A549 treated with CpdA at 1 μM for 4 hours (cell line): ENCODE measurements at places on chromosomes 5 and 9. TPM values are rescaled to one million over a fixed set of nuclear protein-coding genes. Genes with fewer than 3 reads are reported as not detected.

ECSCR gene
- total RNA-seq: not detected in 5 replicates

PPIP5K2 gene
- 17.9 to 27.2 TPM (median 23.5 TPM) in 5 replicates for total RNA-seq

GARNL3 gene
- 2.0 to 4.8 TPM (median 2.5 TPM) in 5 replicates for total RNA-seq

CCDC192 gene
- total RNA-seq: not detected in 5 replicates

DMRT3 gene
- total RNA-seq: not detected in 5 replicates

SV2C gene
- not detected in 5 replicates for total RNA-seq

MRRF gene
- 66.9 to 76.9 TPM (median 71.2 TPM) in 5 replicates for total RNA-seq

LVRN gene
- 0.05 to 0.17 TPM (median 0.17 TPM) in 3 of 5 replicates, not detected in the others for total RNA-seq

ELAVL2 gene
- 0.08 to 0.12 TPM in 2 of 5 replicates, not detected in the others for total RNA-seq

URM1 gene
- total RNA-seq: 63.1 to 87.1 TPM (median 82.4 TPM) in 5 replicates

ANKRD31 gene
- total RNA-seq: 0.03 to 0.12 TPM (median 0.07 TPM) in 5 replicates

SLC25A2 gene
- total RNA-seq: not detected in 5 replicates

KLHL3 gene
- total RNA-seq: 0.16 to 0.53 TPM (median 0.29 TPM) in 5 replicates

ACTL7A gene
- not detected in 5 replicates for total RNA-seq

EPB41L4B gene
- 7.8 to 9.8 TPM (median 9.4 TPM) in 5 replicates for total RNA-seq

GPR150 gene
- total RNA-seq: 0.07 to 0.15 TPM (median 0.08 TPM) in 4 of 5 replicates, not detected in the other

ZNF883 gene
- 0.74 to 1.3 TPM (median 0.85 TPM) in 5 replicates for total RNA-seq

UGT3A2 gene
- not detected in 5 replicates for total RNA-seq

PCDHAC1 gene
- total RNA-seq: 1.1 to 1.4 TPM (median 1.2 TPM) in 5 replicates

RHOBTB3 gene
- total RNA-seq: 5.9 to 10.0 TPM (median 7.3 TPM) in 5 replicates

LRRTM2 gene
- not detected in 5 replicates for total RNA-seq

GLE1 gene
- 31.8 to 34.6 TPM (median 32.8 TPM) in 5 replicates for total RNA-seq

IFNA21 gene
- total RNA-seq: not detected in 5 replicates

EPB41L4A gene
- total RNA-seq: 1.3 to 2.1 TPM (median 1.5 TPM) in 5 replicates

ADAMTSL1 gene
- 0.07 to 0.18 TPM (median 0.07 TPM) in 3 of 5 replicates, not detected in the others for total RNA-seq

AK8 gene
- 0.84 to 1.4 TPM (median 1.2 TPM) in 5 replicates for total RNA-seq

PRR7 gene
- total RNA-seq: 14.4 to 39.0 TPM (median 34.3 TPM) in 5 replicates

PDE8B gene
- total RNA-seq: 0.82 to 1.7 TPM (median 1.6 TPM) in 5 replicates

ISL1 gene
- 0.09 TPM in 1 of 5 replicates, not detected in the others for total RNA-seq

IQGAP2 gene
- total RNA-seq: 1.1 to 1.7 TPM (median 1.3 TPM) in 5 replicates

LCN12 gene
- 0.51 to 2.0 TPM (median 1.1 TPM) in 5 replicates for total RNA-seq

DIRAS2 gene
- total RNA-seq: 0.03 TPM in 1 of 5 replicates, not detected in the others

FCN1 gene
- not detected in 5 replicates for total RNA-seq
